ENCODE measurements at places on chromosomes 7 and 10.

DNA sequence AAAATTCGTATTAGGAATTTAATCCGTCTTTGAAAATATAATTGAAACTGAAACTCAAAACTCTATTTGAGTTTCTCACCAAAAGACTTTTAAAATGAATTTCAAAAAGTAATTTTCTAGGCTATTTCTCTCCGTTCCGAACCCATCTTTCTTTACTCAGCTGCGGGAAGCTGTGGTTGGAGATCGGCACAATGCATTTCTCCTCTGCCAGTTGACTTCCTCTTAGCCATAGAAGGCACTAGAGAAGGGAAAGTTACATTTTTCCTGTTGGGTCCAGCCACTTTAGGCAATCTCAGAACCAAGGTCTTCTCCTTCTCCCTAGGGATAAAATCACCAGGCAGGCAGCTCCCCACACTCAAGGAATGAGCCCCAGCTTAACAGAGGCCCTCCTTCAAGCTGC lies 133.6 kb upstream of the COL1A2 start:
- DNase-seq = no peak

DNA sequence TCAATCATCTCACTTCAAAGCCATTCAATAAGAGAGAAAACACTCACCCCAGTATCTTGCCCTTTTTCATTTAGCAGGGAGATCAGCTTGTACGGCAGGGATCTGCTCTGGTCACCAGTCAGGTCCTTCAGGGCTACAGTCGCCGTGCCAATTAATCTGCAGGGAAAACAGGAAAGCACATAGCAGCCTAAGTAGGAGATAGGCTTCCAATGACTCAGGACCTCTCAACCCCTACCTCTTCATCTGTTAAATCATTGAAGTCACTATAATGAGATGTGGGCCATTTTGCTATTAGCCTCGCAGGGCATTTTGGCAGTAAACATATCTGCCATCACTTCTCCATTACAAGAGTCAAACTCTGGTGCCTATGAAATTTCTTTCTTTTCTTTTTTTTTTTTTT lies 50.8 kb downstream of the MYOF start:
- no peak for DNase-seq

DNA sequence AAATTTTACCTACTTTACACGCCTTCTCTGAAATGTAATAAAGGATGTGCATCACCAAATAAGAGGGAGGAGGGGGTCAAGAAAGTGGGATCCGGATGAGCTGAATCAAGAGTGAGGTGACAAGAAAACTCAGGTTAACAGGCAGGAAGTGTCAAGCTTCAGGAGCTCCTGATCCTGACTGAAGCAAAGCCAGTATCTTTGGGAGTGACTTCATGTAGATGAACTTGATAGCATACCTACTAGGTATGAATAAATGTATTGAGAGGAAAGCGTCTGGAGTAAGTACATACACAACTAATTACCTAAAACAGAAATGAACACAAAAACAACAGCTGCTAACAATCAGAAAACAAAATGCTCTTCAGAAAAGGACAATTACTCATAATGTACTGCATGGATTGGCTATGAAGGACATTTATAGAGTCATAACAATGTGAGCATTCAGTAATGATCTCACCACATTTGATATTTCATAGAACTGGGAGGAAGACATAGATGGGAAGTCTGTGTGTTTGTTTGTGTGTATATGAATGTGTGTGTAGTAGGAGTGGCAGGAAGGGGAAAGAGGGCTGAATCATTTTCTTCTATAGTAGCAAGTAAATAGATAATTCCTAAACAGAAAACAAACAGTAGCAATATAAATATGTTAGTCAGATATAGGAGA lies 29.4 kb downstream of the PRKG1 start:
- no peak for DNase-seq

- DNase-seq = no peak
These were observed 113.8 kb upstream of the LANCL2 start for GRCh38 chr7:55251313-55251712.

GRCh38 chr10:75117995-75118394 lies 6.5 kb downstream of the SAMD8 start:
- DNase-seq = no peak

DNA sequence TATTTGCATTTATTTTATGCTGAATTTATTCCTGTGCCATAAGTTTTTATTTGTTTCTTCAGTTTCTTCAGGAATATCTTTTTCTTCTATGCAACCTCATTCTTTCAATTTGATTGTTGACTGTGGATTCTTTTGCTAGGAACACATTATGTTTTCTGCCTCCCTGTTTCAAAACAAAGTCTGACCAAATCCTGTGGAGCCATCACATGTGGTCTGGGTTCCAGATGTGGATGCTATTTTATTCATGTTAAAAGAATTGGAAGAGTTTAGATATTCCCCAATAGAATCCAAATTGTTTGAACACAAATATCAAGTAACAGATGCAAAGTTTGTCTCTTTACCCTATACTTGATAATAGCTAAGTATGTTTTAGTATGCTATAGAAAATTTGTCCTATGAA lies 56.8 kb upstream of the LRRC17 start:
- no peak for DNase-seq

DNA sequence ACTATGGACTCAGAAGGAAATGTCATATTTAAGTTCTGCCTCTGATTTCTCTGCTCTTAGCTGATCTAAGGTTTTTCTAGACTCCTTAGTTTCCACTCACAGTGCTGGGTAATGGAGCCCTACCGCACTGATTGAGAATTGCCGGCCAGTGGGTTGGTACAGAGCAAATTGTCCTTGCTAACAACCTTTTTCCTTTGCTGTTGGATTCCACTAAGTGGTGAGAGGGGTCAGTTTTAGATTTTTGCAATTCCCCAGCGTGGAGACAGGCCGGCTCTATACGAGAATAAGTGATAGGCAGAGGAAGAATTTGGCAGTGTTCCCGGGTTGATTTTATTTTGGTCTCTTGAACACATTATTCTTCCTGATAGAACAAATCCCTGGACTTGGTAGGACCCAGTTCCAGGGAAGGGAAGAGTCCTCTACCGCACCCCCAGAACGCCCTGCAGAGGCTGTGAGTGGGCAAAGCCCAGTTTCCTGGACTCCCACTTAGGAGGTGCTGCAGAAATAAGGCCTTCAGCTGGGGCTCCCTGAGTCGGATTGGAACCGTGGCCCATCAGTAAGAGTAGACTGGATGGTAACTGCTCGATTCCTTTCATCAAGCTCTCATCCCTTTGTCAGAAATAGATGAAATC lies 3.0 kb upstream of the NRP1 start:
- no peak for DNase-seq

GRCh38 chr7:46810986-46811385 lies 770.9 kb downstream of the TNS3 start:
- no peak for DNase-seq

DNA sequence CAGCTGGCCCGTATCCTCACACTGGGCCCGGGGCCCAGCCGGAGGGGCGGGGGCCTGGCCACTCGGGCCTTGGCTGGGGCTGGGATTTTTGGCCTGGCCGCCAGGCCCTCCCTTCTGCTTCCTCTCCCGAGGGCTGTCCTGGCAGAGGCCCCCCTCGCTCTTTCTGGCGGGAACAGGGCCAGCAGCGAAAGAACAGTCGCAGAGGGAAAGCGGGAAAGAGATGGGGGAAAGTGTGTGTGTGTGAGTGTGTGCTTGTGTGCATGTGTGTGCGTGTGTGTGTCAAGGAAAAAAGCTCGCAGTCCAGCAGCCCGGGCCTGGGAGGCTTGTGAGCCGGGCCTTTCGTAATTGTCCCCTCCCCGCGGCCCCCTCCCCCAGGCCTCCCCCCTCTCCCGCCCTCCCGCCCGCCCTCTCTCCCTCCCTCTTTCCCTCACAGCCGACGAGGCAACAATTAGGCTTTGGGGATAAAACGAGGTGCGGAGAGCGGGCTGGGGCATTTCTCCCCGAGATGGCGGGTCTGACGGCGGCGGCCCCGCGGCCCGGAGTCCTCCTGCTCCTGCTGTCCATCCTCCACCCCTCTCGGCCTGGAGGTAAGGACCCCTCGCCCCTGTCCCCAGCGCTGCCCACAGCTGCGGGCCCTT lies at the start of gene ELN:
Gene ELN (plus strand): TSS at position 491 of the 638 bp plus-strand sequence. CDS start 15 bp downstream, at position 506.
- no peak for DNase-seq

- DNase-seq = no peak
These were observed 29.0 kb upstream of the PRSS1 start for GRCh38 chr7:142720172-142720773.

GRCh38 chr10:31000071-31000782 lies 31.4 kb downstream of the ZNF438 start:
- no peak for DNase-seq

DNA sequence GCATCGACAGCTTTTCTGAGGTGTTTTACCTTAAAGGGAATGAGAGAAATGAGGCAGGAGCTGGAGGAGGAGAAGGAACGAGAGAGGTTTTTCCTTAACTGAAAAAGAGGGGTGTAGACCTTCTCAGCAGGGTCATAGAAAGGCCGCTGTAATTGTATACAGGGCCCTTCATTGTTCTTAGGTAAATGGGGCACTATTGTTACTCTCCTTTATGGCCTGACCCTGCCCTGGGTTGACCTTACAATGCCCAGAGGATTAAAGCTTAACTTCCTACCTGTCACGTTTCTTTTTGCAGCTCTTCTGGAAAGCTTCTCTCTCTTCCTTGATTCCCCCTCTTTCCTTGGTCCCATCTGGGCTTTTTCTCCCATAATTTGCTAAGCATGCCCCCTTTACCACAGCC lies 13.7 kb upstream of the PDLIM1 start:
- no peak for DNase-seq

DNA sequence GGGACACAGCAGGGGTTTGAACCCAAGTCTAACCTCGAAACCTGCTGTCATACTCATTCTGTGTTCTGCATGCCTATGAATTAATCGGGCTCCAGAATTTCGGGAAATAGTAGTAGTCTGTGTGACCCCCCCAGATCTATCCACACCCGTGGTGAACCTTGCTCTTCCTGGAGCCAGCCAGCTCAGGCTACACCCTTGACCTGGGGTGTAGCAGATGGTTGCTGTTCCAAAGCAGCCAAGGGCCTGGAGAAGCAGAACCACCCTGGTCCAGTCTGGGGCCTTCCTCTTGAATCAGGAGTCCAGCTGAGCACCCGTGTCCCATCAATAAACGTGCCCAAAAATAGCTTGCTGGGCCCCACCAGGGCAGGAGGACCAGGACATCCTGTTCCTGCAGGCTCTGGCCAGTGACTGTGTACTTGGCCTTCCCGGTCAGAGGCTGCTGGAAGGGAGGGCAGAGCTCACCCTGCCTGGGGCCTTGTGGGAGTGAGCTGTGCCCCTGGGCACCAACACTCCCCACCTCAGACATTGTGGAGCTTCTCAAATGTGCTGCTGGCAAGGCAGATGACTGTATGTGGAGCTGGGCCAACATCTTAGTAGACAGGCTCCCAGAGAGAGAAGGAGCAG lies 101.2 kb upstream of the ZNF716 start:
- no peak for DNase-seq

DNA sequence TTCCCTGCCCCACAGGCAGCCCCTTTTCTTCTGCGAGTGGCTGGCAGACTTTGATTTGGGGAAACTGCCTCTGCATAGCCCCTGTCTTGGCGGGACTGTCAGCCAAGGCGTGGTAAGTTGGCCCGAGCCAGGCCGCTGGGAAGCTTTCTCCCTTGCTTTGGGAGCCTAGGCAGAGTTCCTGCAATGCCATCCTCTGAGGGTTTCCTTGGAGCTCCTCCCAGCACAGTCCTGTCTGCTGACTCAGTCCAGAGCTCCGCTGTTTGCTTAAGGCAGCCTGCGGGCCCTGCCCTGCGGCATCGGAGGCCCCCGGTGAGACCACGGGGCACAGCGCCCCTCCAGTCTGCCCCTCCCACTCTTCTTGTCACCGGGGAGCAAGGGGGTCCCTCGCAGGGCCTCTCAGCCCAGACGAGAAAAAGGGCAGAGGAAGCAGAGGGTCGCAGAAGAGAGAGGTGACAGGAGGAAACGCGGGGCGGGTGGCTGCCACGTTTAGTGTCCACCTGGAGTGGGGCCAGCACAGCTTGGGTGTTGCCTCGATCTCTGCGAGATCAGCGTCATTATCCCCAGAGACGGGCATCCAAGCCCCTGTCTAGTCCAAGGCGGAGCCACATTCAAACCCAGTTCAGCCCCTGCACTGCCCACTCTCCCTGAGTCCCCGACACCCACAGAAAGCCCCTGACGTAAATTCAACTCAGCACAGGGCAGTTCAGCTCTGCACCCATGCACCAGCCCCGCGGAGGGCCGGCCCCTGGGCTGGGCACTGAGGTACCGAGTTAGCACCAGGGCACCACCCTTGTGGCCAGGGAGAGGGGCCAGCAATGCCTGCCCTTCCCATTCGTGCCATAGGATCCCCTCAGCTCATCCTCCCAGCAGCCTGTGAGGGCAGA lies 59.0 kb upstream of the CHST15 start:
- no peak for DNase-seq

- DNase-seq = no peak
These were observed 48.1 kb upstream of the GLCCI1 start for GRCh38 chr7:7920481-7920880.

GRCh38 chr10:48670978-48671913 lies 13.4 kb upstream of the WDFY4 start:
- no peak for DNase-seq

DNA sequence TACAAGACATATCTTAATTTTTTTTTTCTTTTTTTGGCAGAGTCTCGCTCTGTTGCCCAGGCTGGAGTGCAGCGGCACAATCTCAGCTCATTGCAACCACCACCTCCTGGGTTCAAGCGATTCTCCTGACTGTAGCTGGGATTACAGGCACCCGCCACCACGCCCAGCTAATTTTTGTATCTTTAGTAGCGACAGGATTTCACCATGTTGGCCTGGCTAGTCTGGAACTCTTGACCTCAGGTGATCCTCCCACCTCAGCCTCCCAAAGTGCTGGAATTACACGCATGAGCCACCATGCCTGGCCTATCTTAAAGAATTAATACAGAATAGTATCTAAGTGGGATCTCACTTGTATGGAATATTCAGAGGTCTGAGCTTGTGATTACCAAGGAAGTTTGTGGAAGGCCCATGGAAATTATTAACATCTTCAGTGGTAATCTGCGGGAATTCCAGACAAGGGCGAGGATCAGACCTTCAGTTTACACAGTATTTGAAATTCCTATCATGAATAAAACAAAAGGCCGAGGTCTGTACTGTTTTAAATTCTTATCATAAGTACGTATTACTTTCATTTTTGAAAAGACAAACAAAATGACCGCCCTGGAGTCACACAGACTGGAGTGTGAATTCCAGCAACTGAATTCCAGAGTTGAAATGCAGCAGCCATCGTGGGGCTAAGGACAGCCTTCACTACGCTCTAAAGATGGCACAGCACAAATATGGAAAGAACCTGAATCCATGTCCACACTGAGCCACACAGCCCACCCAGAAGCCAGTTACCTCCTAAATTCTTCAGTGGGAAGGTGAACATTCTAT lies 16.7 kb downstream of the GPRIN2 start:
- peak; percentile 56 for DNase-seq

GRCh38 chr10:47030191-47030703 lies 119.0 kb downstream of the PTPN20 start:
- DNase-seq = no peak

GRCh38 chr10:87656431-87657072 lies 3.1 kb upstream of the PAPSS2 start:
- DNase-seq = no peak

Measured in smooth muscle cell of the brain vasculature (primary cell).